ENCODE measurements at places on chromosomes 16 and 17. TPM values are rescaled to one million over a fixed set of nuclear protein-coding genes. Genes with fewer than 3 reads are reported as not detected.

The EVI2A gene
- not detected for total RNA-seq

The MRM1 gene
- 13.3 TPM for total RNA-seq

- no peaks in the 10 kb centered on the region for H3K27me3 ChIP-seq
- peaks cover under 1% of the 10 kb centered on the region for H3K4me1 ChIP-seq
- peak; percentile 25 for DNase-seq
- H3K27ac ChIP-seq: no peak overlapping the region
These were observed 4.8 kb downstream of the CTRB2 start for GRCh38 chr16:75202069-75202590.

GRCh38 chr17:30188211-30188939 is 47.1 kb downstream of the SLC6A4 start:
- H3K4me1 ChIP-seq: no peaks in the 10 kb centered on the region
- peaks cover 46% of the 10 kb centered on the region for H3K36me3 ChIP-seq
- no peak for DNase-seq
- no peak overlapping the region for H3K27ac ChIP-seq
